ENCODE measurements at places on chromosomes 1 and 21.

- DNase-seq, result no peak
Observed at GRCh38 chr1:109151146-109151990, 37.5 kb downstream of the ELAPOR1 start.

DNA sequence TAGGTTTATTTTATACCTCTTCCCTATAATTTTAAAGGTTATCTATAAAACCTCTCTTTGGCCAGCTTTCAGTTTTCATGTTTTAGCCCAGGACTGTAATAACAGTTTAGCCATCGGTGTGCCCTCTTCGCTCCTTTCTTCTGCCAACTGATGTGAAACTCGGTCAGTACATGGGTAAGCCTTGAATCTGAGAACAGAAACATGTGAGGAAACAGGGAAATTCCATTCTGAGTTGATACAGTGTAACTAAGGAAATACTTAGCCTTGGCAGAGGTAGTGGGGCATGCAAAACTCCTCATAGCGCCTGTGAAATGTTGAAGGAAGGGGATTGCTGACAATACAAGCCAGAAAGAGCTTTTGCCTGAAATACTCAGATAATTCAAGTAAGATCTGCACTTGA, 465.2 kb downstream of the NCAM2 start:
- no peak for DNase-seq

DNA sequence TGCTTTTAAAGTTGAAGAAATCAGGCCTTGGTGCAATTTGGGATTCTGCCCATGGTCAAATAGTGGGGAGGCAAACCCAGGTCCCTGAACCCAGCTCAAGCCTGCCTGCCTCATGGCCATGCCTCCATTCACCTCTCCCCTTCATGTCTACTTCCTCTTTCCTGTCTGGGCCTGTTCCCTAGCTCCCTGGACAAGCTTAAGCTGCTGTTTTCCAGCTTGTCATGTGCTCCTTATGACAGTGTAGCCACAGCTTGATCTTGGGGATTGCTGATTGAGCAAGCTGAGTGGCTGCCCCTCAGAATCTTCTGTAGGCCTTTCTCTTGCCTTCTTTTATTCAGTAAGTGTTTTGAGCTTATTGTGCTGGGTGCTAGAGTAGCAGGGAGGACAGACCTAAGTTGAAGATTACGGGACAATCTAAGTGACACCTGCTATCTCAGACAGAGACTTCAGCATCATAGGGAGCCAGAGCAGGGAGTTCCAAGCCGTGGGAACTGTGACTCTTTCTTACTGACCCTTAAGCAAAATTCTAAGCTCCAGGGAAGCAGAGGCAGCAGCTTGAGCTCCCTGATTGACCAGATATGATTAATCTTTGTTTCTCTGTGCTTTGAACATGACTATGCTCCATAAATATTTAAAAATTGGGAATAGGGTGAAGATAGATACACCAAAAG, 520 bp upstream of the MR1 start:
- DNase-seq, result no peak

- DNase-seq, result no peak
Observed at GRCh38 chr1:18385239-18385790, 95.4 kb upstream of the KLHDC7A start.

- DNase-seq, result no peak
Observed at GRCh38 chr1:212434992-212435391, 2.3 kb downstream of the NENF start.

Measured in activated gamma-delta T cell (primary cell).